NCI-H2081 (cell line): ENCODE measurements at places on chromosomes 7 and 10.
A peak's percentile ranks its signal among the peaks of the same experiment; 100 is the strongest.

DNA sequence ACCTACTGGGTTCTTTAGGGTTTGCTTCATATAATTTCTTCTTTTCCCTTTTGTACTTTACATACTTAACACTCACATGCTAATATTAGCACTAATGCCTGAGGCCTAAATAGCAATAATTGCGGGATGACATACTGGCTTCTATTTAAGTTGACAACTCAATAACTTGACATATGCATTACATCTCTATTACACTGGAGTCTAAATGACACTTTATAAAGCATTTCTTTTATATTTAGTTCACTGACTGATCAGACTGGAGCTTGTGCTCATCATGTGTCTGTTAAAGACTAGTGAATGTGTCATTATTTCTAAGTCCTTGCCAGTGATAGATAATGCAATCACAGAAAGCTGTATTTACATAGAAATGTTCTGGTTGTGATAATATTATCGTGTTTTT, 472.1 kb upstream of the SEMA3A start:
- DNase-seq, result no peak

GRCh38 chr7:84194484-84195271, at the start of gene SEMA3A:
Gene SEMA3A, minus strand, starts transcription at chr7:84194789. Its CDS starts 203 bp downstream, at chr7:84194586.
- peak; percentile 21 for DNase-seq

DNA sequence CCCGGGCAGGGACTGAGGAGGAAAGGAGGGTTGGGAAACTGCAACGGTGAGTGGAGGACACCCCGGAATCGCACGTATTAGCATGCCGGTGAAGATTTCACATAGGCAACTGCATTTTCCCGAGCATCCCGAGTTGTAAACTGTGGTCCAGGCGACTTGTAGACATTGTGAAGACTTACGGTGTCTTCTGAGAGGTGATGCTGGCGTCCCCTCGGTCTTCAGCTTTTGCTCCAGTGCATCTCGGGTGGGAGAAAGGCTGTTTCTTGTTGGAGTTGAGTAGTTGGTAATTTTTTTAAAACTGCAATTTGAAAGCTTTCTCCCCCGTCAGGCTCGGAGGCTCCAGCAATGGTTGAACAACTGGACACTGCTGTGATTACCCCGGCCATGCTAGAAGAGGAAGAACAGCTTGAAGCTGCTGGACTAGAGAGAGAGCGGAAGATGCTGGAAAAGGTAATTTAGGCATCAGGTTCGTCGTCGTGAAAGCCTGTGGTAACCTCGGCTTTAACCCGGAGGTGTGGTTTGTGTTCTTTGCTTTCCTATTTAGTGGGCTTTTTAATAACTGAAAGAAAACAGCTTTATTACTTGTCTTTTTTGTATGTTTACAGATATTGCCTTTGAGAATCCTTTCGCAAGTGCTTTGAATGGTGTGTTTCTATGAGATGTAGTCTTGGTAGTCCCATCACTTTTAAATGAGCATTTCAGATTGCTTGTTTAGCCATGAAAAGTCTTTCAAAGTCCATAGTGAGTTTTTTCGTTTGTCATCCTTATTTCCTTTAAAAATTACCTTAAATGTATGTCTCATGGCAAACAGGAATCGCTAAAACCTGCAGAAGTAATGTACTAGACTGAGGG, 687 bp downstream of the HELLS start:
- no peak for DNase-seq

GRCh38 chr7:2837496-2837895, 6.6 kb downstream of the GNA12 start:
- no peak for DNase-seq

DNA sequence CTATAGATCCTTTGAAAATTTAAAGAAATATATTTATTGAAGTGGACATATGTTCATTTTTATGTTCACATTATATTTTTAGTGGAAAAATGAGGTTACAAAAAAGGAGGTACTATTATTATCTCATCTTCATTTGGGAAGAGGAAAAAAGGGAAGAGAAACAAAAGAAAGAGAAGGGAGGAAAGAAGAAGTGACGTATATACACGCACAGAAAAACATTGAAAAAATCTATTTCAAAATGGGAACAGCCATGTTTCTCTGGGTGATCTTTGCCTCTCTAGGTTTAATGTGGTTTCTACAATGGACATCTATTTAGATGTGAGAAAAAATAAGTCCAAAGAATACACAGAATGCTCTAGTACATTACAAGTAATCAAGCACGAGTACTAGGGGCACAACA, 14.8 kb downstream of the ANK3 start:
- no peak for DNase-seq

- DNase-seq, result no peak
These were observed 133.5 kb downstream of the TSPAN12 start for GRCh38 chr7:120724448-120724847.

GRCh38 chr7:44538798-44539668, 2.1 kb downstream of the NPC1L1 start:
- no peak for DNase-seq

- no peak for DNase-seq
These were observed 32.5 kb downstream of the ARHGAP22 start for GRCh38 chr10:48572414-48572813.

GRCh38 chr7:815284-816216, 16.7 kb upstream of the SUN1 start:
- peak; percentile 73 for DNase-seq

DNA sequence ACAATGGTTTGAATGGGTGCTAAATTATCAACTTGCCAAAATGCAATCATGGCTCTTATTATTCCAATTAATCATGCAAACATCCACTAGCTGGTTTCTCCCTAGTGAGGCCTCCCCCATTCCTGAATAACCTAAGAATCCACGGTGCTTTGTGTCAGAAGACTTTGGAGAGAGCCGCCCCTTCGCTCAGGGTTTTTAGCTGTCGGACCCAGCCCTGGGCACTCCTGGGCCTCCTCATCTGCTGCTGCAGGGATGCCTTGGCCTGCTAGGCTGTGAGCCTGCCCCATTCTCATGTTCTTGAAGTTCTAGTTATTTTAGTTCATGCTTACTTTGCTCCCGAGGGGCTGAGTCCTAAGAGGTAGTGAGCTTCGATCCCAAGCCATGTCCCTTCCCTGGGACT, 34.1 kb upstream of the SFRP5 start:
- no peak for DNase-seq

DNA sequence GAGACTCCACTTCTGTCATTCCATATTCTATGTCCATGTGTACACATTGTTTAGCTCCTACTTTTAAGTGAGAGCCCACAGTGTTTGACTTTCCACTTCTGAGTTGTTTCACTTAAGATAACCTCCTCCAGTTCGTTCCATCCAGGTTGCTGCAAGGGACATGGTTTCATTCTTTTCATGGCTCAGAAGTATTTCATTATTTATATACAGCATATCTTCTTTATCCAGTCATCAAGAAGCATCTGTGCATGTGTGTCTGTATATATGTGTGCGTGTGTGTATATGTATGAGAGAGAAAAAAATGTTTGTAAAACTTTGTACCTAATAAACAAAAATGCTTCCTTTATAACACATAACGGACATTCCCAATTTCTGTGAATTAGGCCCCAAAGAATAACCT, 6.2 kb downstream of the SEC61A2 start:
- DNase-seq, result no peak

GRCh38 chr7:28362182-28362581, 50.1 kb upstream of the CREB5 start:
- DNase-seq, result no peak

DNA sequence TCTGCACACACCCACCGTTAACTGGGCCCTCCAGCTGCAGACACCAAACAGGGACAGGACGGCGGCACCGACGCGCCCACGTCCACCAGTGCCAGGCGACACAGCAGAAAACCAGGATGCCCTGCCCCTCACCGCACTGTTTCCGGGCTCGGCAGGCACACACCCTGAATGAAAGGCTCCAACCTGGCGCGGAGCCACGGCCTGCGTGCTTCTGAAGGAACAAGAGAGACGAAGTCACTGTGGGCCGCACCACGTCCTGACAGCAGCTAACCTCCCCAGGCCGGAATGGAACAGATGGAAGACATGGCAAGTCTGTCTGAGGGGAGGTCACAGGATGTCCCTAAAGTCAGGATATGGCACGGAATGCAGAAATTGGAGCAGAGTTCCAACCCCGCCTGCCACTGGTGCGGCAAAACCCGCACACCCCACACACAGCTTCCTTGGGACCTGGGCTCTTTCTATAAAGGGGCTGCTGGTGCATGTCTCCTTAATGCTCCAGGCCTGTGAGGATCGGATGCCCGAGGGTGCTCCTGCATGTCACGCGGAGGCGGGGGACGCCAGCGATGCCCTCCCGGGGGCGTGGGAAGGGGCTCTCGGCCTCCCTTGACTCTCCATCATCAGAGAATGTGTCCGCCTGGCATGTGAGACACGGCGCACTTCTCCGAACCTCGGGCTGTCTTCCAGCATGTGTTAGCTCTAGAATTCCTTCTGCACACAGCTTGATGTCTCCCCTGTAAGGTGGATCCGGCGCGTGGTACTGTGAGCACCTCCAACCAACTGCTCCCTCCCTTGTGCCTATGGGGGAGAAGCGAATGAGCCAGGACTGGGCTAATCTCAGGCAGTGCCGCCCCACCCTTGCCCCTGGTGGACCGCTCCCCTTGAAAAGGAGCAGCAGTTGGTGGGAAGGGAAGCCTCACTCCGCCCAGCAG, 3.9 kb upstream of the GPER1 start:
- no peak for DNase-seq

DNA sequence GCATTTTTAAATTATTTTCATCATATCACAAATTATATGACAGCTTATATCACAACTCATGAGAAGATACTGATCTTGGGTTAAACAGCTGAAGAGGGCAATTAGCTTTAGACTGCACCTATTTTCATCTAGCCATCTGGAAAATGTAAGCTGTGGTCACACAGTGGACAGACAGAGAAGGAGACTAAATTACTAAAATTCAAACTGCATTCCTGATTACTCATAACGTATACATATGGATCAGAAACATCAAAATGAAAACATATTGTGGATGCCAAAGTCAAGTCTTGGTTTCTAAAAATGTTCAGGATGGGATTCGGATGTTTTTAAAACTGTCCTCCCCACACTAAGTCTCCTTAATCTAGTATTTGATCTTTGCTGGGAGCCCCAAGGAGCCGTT, 6.6 kb downstream of the BBIP1 start:
- no peak for DNase-seq

DNA sequence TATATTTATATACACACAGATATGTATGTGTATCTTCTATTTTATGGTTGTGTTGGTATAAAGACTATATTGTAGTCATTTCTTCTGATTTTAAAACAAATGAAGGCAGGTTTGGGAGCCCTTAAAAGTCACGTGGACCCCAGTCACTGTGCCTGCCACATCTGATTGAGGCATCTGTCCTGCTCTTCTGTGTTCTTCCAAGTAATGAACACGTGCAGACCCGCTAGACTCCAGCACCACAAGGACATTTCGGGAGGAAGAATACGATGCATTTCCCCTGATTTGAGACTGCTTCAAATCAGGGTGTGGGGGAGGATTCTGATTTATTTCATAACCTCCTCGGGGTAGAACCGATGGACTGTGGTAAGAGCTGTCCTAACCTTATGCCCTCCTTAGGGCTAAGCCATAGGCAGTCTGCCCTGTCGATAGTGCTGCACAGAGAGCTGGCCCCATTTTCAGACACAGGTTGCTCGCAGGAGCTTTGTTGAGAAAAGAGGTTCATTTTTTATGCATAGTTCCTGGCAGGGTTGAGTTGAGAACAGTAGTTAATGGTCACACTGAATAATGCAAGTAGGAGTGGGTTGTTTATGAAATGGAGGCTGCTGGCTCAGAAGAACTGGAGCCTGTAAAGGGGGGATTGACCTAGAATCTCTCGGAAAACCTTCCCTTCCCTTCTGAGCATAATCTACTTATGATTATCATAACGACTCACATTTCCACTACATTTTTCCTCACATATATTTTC, 55.0 kb upstream of the C10orf120 start:
- DNase-seq, result no peak

- DNase-seq, result no peak
These were observed 546.8 kb downstream of the LRMDA start for GRCh38 chr10:75978213-75978612.

DNA sequence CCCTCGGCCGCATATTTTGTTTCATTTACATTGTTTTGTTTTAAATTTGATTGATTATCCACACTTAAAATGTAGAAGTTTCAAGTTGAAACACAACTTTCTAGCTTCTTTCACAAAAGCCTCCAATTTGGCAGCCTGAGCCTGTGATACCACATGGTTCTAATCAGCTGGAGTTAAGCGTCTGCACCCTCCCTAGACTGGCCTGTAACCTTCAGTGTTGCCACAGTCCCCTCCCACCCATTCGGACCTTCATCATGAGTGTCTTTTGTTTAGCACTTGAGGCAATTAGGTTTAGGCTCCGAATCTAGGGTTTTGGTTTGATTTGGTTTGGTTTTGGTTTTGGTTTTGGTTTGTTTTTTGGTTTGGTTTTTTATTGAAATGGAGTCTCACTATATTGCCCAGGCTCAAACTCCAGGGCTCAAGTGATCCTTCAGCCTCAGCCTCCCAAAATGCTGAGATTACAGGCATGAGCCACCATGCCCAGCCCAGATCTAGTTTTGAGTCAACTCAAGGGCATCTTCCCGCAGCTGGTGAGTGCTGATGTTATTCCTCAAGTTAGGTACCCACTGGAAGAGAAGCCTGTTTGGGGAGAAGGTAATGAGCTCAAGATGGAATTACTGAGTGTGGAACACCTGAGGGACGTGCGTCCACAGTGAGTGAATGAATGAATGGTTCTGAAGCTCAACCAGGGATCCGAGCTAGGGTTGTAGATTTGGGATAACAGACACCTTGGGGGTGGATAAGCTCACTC, 201.4 kb downstream of the HECW1 start:
- no peak for DNase-seq

DNA sequence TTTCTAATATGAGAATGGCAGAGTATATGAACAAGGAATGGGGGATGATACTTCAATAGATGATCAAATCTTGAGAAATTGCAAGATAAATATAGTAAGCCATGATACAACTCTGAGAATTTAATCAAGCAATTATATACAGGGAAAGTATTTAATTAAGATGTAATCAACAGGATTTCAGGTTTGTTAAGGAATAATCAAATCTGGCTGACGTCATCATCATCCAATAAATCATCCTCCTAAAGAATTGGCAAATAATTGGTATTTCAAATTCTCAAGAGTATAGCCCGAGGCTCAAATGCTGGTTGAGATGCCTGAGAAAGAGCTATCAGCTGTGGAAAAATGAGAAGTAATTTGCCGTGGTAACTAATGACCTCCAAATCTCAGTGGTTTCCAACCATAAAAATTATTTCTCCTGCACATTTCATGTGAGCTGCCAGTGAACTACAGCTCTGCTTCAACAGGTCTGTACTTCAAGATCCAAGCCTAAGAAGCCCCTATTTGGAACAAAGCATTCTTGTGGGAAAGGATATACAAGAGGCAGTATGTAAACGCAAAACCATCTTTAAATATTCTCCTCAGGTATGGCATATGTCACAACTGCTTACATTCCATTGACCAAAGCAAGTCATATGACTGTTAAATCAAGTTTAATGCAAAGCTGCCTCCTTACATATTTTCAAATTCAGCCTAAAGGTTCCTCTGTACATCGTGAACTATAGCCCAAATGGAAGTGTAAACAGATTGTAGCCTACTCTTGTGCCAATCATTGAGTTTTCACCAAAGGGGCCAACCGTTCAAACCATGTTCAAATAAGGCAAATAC, 503.0 kb downstream of the KIF20B start:
- DNase-seq, result no peak
